Stimulated activated CD8-positive, alpha-beta memory T cell treated with anti-CD3 and anti-CD28 coated beads, Interleukin-4, amount 100 ng/mL, for 1 hour (primary cell): ENCODE measurements at places on chromosomes 2 and 18.

DNA sequence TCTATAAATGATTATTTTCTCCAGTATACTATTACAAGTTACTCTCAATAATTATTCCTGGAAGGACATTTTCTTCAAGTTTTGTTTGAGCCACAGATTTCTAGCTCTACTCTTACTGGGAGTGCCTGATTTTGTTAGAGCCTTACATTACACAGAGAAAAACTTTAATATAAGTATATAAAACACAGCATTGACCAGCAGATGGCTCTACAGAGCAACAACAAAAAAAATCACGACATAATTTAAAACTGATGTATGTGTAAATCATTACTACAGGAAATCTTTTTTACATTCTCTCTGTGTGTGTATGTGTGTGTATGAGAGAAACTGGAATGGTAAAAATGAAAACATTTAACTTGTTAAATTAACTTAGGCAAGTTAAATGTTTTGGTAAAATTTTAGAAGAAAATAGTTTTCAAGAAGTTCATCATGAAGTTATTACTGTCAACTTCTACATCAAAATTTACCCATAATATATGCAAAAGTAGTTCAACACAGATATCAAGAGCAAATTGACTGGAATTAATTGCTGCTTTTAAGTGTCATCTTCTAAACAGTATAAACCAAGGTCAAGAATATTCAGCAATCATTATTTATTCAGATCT is 103.3 kb downstream of the MDH1 start:
- no peak for DNase-seq

GRCh38 chr2:28168376-28168775 is 224.3 kb upstream of the FOSL2 start:
- no peak for DNase-seq

DNA sequence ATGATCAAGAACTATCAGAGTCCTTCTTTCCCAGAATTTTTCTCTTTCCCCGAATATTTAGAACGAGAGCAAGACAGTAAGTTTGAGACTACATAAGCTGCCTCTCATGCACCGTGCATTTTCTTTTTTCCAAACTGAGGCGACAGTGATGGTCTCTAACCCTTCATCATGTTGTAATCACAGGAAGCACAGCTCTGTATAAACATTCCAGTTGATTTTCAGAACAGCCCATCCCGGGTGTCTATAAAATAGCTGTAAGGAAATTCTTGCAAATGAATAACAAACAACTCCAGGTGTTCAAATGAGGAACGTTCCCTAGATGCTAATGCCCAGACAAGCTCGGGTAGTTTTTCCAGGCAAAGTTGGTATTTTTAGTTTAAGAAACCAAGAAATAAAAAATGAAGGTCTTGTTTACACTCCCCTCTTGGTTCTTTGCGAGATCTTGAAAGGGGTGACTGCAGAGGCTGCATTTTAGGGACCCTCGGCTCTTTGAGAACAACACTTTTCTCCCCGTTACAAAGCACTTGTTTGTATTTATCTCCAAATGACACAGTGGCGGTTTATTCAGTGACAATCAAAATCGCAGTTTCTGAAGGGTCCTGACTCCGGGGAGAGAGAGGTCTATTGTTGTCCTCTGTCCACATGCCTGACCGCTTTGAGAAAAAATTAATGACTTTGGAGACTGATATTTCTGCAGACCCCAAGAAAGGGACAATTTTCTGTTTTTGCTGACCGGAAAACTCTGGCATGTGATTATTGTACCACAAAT is 101.1 kb upstream of the NCK2 start:
- no peak for DNase-seq

DNA sequence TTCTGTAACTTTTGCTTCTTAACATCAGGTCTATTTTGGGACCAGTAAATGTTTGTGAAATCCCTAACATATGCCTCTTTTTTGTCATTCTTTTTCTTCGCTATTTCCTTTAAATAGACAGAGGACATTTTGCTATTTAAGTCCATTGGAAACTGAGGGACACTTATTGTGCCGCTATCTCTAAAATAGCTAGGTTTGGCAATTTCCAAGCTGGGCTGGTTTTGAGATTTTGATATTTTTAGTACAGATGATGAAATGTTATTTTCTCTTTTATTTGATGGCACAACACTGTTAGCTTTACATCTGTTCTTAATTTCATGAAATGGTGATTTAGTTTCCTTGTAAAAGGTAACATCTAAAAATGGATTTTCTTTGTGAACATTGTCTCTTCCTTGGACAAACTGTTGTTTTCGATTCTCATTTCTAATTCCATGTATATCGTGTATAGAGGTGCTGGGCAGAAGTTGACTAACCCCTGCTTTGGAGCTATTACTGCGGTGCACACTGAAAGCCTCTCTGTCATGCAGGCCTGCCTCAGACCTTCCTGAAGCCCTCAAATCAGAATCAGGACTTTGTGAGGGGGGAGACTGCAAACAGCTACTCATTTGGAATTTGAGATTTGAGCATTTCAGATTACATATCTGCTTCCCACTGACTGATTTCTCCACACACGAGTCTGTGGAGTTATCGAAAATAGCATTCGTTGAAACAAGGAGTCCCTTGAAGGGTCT is 594 bp downstream of the RAD51AP2 start:
- no peak for DNase-seq

DNA sequence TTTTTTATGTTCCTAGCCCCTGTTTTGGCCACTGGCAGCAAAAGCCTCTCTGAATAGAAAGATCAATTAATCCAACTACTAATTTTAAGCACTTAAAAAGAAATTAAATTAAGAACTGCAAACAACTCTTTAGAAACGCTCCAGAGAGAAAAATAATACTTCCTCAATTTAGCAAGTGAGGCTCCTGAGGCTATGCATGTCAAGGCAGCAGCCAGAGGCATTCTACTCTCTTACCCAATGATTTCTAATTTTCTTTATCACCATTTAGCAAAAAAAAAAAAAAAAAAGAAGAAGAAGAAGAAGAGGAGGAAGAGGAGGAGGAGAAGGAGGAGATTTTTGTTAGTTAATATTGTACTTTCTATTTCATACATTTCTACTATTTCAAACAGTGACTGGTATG is 68.5 kb downstream of the TMEM237 start:
- no peak for DNase-seq

DNA sequence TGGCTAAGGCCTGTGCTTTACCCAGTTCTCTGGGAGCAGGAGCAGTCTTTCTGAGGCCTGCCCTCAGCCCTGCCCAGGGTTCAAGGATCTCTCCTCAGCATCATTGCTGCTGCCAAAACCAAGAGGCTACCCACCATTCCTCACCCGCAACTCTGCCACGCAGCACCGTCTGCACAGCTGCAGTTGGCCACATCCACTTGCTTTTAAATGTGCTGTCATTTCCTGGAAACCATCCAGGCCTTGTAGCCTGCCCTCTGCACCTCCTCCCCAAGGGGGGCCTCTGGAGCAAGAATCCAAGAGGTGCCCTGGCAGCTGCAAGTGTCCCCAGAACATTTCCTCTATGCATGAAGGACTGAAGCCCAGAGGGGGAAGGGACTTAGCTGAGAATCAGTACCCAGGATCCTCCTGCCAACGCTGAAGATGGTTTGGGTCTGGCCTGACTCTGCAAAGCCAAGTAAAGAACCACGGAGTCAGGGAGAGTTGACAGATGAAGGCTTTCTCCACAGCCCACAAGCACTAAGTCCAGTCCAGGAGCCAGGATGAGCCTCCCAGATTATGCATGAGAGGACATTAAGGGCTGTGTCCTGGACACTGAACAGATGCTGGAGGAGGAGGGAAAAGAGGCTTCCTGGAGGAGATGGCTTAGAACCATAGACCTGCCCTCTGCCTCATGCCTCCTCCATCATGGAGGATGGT is 14.9 kb downstream of the EMX1 start:
- no peak for DNase-seq

DNA sequence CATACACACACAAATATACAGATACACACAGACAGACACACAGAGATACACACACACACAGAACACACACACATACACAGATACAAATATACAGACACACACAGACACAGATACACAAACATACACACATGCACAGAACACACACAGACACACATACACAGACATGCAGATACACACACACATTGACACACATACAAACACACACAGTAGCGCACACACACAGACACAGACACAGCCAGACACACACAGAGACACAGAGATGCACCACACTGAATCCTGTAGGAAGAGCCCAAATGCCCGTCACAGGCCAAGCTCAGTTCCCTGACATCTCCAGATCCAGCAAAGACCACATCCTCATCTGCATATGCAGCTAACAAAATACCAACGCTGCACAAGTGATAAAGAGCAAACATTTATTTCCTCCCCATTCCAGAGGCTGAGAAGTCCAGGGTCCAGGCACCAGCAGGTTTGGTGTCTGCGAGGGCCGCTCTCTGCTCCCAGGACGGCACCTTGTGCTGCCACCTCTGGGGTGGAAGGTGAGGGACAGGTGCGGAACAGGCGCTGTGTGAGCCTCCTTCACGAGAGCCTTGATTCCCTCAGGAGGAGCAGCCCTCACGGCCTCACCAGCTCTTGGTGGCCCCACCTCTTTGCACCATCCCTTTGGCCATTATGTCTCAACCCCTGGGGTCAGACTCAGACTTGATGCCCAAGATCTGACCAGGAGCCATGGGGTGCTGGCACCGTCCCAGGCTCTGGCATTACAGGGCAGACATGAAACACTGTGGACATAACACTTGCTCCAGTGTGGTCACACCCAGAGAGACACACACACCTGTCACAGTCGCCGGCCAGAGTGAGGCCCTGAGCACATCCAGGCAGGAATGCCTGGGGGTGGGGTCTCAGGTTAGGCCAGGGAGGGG is 108.7 kb downstream of the NDUFA10 start:
- DNase-seq: no peak

DNA sequence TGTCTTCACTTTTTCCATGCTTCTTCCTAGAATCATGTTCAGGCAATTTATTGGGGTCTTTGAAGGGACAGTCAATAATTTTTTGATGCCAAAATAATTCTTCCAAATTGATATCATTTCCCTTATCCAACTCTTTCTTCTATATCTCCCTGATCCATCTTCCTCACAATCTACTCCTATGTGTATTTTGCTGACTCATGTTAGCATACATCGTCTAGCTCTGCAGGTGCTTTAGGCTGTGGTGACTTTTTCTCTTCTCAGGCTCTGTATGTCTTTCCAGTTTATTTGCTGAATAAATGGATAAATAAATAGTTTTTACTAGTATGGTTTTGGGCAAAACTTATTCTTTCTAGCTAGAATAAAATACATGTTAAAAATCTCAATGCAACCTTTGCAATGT is 1650.9 kb upstream of the TMEFF2 start:
- DNase-seq: no peak

- DNase-seq: no peak
These were observed 173.1 kb downstream of the PTH2R start for GRCh38 chr2:208579678-208580077.

GRCh38 chr2:31208240-31208639 is 9.1 kb downstream of the CAPN14 start:
- DNase-seq: no peak

DNA sequence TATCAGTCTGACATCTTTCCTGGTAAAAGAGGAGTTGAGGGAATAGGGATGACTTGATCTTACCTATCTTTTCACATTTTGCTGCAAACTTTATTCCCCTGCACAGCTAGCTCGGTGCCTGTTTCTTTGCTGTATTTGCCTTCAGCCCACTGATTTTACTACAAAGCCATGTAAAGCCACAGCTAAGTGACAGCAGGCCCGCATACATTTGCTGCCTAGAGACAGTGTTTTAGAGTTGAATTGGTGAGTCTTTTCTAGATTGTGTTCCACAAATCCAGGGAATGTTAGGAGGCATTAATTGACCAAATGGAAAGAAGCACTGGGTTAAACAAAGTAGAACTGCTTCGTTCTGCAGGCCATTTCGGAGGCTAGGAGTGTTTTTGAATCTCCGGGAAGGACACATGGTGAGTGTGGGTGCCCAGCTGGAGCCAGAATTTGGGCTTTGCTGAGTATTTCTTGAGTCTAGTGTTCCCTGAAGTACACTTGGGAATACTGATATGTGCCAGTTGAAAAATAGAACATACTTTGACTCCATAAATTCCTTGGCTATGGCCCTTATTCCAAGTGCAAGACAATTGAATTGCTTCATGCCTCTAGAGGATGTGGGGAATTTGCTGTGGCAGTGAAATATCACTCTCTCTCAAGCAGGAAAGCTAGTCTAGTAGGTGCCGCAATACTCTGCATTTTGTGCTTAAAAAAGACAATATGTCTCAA is 329.8 kb downstream of the PTPRM start:
- no peak for DNase-seq

DNA sequence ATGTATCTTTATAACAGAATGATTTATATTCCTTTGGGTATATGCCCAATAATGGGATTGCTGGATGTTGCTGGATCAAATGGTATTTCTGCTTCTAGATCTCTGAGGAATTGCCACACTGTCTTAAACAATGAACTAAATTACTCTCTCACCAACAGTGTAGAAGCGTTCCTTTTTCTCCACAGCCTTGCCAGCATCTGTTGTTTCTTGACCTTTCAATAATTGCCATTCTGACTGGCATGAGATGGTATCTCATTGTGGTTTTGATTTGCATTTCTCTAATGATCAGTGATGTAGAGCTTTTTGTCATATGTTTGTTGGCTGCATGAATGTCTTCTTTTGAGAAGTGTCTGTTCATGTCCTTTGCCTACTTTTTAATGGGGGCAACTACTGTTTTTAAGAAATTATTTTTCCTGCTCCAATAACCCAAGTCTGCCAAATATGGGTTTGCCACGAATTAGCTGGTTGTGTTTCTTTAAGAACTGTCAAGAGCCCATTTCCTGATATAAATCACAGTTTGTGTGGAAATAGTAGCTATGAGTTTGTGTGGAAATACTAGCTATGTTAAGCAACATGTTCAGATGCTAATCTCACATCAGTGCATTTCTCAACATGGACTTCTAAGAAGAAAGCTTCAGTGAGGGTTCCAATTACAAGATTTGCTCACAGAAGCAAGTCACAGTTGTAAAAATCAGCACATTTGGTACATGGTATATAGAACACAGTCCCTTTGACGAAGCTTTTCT is 259.4 kb downstream of the ANAPC1 start:
- DNase-seq: no peak

DNA sequence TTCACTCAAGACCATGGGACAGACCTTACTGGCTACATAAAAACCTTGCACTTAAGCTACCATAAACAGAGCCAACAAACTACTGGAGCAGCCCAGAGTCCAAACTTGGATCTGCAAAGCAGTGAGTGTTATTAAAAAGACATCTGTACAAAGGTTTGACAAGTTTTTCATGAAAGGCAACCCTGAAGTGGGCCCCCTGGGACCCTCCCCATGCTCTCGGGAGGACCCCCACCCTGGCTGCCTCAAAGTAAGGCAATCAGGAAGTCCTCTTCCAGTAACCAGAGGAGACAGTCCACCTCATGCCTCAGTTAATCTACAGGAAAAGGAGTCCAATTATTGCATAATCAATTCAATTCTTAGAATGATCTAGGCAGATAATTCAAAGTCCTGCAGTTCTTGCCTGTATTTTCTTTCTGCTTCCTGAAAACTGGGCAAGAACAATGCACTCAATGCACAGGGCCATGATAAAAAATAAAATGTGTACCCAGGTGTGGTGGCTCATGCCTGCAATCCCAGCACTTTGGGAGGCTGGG is 69.7 kb downstream of the TBC1D8 start:
- DNase-seq: no peak
